ENCODE measurements at places on chromosomes 3 and 15.

DNA sequence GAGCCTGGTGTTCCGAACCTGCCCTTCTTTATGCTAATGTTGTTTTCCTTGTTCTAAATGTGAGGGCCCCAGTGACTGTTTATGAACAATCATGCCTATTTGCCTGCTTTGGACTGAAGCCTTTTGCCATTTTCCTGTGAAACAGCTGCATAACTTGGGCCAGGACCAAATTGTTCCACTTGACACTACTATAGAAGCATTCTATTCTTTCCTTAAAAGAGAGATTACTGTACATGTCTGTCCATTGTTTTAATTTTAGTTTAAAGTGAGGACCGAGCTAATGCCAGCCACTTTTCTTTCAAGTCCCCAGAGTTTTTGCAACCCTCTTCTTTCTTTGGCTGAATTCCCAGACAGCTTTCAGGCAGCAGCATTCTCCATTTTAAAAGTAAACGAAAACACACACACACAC, 980.3 kb downstream of the CADM2 start:
- no peak for DNase-seq

- DNase-seq, result no peak
These were observed 61.0 kb downstream of the OTOL1 start for GRCh38 chr3:161557445-161558150.

DNA sequence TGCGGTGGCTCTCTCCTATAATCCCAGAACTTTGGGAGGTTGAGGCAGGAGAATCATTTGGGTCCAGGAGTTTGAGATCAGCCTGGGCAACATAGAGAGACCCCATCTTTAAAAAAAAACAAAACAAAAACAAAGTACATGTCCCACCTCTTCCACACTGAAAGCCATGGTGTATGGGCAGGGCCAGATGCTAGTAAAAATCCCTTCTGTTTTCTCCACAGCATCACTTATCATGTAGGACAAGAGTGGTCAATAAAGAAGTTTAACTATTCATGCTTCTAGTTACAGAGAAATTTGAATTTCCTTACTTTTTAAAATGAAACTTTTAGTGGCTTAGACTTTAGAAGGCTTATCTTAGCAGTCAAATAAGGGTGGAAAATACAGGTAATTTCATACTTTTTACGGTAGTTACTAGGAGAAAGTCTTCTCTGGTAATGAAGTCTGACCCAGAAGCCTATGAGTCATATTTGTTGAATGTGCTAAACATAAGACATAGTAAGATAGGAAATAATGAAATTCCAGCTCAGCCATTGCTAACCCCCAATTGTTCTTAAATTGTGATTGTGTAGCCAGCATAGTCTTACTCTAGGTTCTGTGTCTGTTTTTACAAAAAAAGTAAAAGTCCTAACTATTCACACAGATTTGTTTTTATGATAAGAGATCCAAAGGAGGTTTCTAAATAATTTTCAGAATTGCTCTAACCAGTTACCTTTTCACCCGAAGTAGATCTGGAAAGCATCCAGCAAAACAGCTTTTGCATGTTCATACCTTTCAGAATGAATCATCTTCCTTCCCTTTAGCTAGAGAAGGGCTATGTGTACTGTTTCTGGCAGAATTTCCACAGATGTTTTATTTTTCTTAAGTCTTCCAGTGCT, 16.4 kb upstream of the ZNF609 start:
- DNase-seq, result no peak

DNA sequence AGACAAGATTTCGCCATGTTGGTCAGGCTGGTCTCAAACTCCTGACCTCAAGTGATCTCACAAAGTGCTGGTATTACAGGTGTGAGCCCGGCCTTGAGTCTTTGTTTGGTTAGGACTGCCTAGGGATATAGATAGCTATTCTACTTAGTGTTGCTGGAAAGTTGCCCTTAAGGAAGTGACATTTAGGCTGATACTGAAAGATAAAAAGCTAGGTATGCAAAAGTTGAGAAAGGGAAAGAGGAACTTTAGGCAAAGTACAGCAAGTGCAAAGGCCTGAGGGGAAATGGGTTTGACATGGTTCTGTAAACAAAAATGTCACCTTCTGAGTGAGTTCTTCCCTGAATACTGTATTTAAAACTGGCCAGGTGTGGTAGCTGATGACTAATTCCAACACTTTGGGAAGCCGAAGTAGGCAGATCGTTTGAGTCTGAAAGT, 111.5 kb downstream of the ZNF609 start:
- DNase-seq, result no peak

DNA sequence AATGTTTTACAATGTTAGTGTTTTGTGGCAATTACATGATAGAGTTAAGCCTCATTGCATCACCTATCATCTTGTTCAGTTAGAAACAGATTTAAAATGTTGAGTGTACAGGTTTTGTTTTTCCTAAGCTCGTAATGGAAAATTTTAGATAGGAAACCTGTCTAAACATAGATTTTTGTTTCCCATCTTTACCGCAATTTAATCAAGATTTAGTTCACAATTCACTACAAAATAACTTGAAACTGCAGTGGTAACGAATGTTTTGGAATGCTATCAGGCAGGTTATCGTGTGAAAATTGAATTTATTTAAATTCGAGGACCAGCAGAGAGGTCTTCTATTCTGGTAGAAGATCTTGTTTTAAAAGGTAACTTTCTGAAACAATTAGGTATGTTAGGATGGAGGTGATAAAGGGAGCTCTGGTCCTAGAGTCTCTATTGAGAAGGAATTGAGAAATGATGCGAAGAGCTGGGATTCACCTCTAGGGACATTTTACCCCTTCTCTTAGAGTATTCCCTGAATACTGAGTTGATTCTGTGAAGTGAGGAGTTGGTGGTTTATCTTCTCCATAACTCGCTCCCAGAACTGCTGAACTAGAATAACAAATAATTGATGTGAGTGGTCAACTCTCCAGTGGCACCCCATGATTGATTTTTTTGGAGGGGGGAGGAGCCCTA, 1.4 kb downstream of the DOCK3 start:
- DNase-seq, result no peak

GRCh38 chr3:140391061-140391460, 286.8 kb upstream of the TRIM42 start:
- no peak for DNase-seq

- no peak for DNase-seq
These were observed 4.0 kb downstream of the CCDC9B start for GRCh38 chr15:40336744-40337122.

DNA sequence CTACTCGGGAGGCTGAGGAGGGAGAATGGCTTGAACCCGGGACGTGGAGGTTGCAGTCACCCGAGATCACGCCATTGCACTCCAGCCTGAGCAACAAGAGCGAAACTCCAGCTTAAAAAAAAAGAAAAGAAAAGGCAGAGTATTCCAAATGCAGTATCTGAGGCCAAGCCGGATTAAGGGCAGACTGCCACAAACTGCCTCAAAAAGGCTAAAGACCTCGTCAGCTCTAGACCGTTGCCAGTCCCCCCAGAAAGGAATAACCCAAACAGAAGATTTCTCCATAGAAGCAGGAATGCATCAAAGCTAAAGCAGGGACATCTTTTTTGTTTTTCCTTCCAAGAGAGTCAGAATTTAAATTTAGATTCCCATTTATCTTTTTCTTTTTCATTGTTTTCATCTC, 72.9 kb downstream of the TM4SF4 start:
- no peak for DNase-seq

- DNase-seq, result no peak
These were observed 721 bp downstream of the P2RY1 start for GRCh38 chr3:152835601-152836102.

All from activated CD4-positive, CD25-positive, alpha-beta regulatory T cell (primary cell).